ENCODE measurements at places on chromosomes 3 and 15.

GRCh38 chr15:89105147-89105546 is 16.9 kb downstream of the ABHD2 start:
- DNase-seq: no peak

DNA sequence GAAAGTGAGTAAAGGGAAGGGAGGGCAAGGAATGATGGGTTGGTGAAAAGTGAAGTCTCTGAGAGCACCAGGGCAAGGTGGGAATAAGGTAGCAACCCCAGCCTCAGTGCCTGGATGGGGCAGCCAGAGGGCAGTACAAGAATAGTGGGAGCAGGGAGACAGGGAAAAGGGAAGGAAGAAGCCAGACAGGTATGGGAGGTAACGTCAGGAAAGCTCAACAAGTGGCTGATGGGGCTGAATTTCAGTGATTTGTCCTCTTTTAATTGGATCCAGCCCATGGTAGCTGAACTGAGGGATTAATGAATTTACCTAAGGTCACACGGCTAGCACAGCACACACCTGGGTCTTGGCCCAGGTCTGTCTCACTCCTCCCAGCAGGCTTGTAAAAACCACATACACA is 12.6 kb downstream of the RORA start:
- peak; percentile 71 for DNase-seq

- DNase-seq: no peak
Measured at GRCh38 chr3:180188512-180189309, 152.0 kb upstream of the PEX5L start.

- no peak for DNase-seq
Measured at GRCh38 chr15:69979783-69980182, 117.9 kb downstream of the TLE3 start.

GRCh38 chr15:46607077-46607476 is 972.2 kb downstream of the SQOR start:
- DNase-seq: no peak

DNA sequence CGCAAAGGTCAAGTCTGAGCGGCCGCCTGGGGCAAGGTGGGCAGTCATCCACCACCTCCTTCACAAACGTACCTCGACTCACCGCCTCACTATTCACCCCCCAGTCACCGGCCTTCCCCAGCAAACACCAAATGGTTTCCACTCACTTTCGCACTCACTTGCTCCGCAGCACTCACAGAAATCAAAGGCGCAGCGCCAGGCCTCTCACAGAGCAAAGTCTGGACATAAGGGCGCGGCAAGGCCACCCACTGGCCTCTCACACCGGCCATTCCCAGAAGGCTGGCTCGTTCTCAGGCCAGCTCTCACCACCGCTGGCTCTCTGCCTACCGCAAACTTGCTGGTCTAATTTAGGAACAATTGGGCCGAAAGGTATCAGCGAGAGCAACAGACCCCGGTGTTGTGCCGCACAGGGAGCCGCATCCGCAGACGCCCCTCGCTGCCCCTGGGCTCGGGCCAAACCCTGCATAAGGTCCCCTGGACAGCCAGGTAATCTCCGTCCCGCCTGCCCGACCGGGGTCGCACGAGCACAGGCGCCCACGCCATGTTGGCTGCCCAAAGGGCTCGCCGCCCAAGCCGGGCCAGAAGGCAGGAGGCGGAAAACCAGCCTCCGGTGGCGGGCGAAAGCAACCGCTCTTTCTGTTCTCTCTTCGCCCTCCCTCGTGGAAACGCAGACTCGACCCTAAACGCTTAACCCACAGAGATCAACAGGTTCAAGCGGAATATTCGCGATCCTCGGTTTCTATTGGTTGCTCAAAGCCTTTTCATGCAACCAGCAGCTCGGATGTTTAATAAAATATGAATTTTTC is 2.9 kb downstream of the SHOX2 start:
- peak; percentile 60 for DNase-seq

- no peak for DNase-seq
Measured at GRCh38 chr3:9165421-9165820, 84.0 kb downstream of the SRGAP3 start.

DNA sequence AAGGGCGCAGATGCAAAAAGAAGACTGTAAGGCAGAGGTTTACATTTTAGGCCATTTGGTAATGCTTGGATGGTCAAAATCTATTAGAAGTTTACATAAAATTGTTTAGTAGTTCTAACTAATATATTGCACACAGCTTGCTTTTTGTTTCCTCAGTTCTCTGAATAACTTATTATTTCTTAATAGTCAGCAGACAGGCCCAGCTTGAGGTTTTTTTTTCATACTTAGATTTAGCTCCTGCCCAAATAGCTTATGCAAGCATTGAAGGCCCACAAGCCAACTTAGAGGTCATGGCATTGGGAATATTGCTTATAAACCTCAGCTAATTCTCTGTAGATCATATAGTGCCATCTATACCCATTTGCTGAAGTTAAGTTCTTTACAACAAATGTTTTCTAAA is 172.5 kb downstream of the RAP2B start:
- no peak for DNase-seq

DNA sequence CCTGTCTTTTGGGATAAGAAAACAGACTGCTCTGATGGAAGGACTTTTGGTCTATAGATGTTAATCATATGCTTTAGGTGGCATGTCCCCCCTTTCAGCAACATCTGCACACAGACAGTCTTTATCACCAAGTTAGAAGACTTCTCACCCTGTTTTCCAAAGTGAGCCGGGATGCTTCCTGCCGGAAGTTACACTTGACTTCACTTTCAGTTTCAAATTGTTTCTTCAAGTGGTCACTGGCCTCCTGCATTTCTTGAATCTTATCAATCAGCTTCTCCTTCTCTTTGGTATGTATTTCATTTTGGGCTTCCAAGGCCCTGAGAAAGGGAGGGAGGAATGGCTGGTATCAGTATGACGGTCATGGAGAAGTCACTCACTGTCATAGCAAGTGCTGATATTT is 27.2 kb upstream of the GNB5 start:
- no peak for DNase-seq

DNA sequence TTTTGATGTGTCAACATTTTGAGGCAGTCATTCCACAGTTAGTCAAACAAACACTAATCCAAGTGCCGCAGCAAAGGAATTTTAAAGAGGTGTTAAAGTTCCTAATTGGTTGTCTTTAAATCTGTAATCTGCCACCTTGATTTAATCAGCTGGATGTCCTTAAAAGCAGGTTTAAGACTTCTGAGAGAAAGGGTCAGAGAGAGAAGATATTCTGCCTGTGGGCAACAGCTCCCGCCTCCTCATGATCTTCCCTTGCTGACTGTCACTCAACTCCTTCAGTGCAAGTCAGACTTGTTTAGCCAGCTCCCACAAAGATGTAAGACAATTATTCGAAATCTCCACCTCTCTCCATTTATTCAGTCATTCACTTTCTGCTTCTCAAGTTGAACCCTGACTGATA is 92.6 kb upstream of the MYRIP start:
- no peak for DNase-seq

DNA sequence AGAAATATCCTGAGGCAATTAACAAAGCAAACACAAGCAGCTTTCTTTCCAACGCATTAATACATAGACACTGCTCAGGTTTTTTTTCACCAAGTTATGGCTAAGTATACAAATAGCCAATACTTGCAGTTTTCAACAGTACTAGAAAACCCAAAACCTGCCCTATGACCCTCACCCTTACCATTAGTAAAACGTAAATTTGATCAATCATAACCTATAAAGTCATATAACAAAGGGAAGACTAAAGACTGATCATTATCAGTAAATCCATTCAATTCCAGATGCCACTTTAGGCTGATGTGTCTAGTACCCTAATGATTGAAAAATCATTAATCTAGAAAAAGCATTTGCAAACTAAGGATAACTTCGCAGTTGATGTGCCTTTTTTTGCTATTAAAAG is 3.2 kb downstream of the SERP1 start:
- DNase-seq: no peak

- DNase-seq: no peak
Measured at GRCh38 chr3:39121621-39122020, 14.1 kb downstream of the TTC21A start.

- no peak for DNase-seq
Measured at GRCh38 chr3:36678216-36679013, 85.9 kb downstream of the DCLK3 start.

- no peak for DNase-seq
Measured at GRCh38 chr3:122416966-122417365, 1.1 kb upstream of the WDR5B start.

DNA sequence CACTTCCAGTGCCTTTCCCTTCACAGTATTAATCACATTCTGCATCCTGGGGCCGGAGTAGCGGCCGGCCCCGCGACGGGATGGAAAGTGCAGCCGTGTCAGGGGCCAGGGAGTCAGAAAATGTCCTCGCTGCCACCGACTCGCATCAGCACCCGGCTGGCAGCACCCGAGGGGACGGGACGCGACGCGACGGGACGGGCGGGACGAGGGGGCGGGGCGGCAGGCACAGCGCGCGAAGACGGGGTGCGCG is 353 bp downstream of the ATG3 start:
- DNase-seq: peak; percentile 79

- DNase-seq: no peak
Measured at GRCh38 chr3:141306922-141307321, 61.4 kb upstream of the ZBTB38 start.

DNA sequence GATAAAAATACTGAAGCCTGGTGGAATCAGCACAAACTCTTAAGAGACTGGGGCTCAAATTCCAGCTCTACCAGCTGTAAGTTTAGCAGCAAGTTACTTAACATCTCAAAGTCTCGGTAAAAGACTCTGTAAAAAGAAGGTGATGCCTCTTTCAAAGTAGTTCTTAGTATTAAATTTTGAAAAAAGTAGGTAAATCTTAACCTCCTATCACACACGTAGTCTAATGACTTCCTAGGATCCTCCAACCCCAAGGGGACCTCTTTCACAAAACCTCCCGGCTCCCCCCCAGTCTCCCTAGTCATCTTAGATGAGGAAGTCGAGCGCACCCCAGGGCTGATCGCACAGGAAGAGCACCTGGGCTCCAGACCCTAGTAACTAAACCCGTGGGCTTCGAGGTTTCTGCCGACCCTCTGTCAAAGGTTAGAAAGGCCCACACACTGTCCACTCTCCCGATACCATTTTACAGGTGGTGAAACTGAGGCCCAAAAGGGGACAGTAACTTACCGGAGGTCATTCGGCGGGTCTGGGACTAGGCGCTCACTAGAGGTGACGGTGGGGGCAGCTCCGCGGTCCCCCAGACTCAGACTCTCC is 427 bp downstream of the MBD4 start:
- DNase-seq: peak; percentile 66

- no peak for DNase-seq
Measured at GRCh38 chr3:170714122-170714521, 128.2 kb upstream of the SLC7A14 start.

DNA sequence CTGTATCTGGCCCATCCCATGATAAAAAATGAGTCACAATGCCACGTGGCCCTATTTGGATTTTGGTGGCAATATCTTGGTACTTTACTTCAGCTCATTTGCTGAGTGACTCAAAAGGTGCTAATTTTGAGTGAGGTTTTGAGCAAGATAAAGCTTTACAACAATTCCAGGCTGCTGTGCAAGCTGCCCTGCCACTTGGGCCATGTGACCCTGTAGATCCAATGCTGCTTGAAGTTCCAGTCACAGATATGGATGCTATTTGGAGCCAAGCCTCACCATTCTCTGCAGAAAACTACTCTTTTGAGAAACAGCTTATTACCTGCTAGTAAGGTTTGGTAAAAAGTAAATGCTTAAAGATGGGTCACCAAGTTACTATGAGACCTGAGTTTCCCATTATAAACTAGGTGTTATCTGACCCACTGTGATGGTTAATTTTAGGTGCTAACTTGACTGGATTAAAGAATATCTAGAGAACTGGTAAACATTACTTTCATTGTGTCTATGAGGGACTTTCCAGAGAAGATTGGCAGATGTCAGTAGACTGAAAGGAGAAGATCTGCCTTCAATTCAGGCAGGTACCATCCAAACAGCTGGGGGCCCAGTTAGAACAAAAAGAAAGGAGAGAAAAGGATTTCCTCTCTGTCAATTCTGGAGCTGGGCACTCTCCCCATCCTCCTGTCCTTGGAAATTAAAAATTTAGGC is 1083.9 kb downstream of the DIPK2A start:
- DNase-seq: no peak

DNA sequence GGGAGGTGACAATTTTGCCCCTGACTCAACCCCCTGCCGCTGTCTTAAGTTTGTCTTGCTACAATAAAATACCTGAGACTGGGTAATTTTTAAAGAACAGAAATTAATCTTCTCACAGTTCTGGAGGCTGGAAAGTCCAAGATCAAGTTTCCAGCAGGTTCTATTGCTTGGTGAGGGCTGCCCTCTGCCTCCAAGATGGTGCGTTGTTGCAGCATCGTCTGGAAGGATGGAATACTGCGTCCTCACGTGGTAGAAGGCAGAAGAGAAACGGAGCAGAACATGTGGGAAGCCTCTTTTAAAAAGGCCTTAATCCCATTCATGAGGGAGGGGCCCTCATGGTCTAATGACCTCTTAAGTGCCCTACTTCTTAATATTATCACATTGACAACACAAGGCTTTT is 87.3 kb upstream of the SNTN start:
- DNase-seq: no peak

DNA sequence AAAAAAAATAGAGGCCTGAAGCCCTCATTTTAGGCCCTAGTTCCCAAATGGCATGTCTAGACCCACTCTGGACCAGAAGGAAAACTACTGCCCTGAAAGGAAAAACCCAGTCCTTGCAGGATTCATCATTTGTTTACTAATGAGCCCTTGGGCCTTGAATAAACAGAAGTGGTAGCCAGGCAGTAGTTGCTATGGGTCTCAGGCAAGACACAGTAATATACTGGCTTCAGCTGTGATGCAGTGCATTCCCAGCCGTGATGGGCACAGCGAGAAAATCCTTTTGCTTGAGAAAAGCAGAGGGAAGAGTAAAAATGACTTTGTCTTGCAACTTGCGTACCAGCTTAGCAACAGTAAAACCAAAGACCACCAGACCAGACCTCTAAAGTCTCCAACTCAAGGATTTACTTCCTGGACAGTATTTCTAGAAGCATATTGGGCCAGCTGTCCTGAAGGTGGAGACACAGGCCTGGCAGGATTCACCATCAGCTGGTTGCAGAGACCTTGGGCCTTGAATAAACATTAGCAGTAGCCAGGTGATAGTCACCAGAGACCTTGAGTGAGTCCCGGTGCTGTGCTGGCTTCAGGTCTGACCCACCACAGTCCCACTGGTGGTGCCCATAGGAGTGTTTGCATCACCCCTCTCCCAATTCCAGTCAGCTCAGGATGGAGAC is 208.3 kb upstream of the SLITRK3 start:
- no peak for DNase-seq

GRCh38 chr3:141853081-141853601 is 23.3 kb upstream of the ATP1B3 start:
- DNase-seq: no peak

DNA sequence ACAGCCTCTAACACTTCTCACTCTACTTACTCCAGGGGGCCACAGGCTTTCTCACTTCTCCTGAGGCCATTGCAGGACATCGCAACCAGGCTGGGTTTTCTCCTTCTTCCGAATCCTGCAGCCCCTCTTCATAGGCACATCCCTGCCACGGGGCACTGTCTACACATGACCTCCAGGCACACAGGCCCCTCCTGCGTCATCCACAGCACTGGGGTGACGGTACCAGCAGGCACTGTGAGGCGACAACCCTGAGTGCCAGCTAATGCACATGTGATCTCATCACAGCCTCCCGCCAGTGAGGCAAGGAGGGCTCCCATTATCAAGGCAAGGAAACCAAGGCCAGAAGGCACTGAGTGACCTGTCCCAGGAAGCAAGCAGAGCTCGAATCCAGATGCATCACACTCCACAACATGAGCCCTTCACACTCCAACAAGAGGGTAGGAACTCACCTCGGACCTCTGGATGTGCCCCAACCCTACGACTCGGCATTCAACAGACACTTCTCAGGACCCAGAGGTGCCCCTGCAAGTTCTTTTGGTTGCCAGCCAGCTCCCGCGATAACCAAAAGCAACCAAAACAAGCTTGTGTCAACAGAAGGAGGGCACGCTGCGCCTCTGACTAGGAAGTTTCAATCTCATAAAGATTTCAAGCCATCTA is 16.7 kb downstream of the FAM174B start:
- no peak for DNase-seq
